ENCODE measurements at places on chromosomes 12 and 14.

- DNase-seq, result peak; percentile 57
These were observed 14.1 kb upstream of the NUMB start for GRCh38 chr14:73472185-73473114.

- no peak for DNase-seq
These were observed 1814.2 kb upstream of the SEL1L start for GRCh38 chr14:83347874-83348273.

DNA sequence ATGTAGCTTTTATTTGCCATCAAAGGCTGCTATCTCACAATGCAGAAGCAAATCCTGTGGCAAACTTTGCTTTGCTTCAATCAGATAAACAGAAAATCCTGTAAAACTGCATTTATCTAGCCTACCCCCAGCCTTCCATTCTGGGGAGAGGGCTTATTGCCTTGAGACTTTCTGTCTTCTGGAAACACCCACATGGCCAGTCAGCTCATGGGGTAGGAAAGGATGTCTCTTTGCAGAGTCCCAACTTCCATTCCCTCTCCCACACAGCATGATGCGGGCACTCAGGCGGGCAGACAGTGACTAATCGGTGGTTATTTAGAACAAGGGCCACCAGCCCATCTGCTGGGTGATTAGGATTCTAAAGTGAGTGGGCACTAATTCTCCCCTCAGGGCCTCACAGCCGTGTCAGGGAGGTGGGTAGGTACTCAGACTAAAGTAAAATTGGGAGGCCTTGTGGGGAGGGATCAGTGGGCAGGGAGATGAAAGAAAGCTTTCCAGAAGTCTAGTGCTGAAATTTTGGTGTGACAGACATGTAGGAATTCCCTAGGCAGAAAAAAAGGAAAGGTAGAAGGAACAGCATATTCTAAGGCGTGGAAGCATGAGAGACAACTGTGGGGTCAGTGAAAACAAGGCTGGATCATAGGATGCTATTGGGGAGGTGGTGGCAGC is 720.5 kb downstream of the VRK1 start:
- DNase-seq, result no peak

GRCh38 chr12:112375105-112375504 is 7.1 kb downstream of the HECTD4 start:
- DNase-seq, result no peak

- DNase-seq, result no peak
These were observed 55.6 kb upstream of the DYNC1H1 start for GRCh38 chr14:101908795-101909194.

DNA sequence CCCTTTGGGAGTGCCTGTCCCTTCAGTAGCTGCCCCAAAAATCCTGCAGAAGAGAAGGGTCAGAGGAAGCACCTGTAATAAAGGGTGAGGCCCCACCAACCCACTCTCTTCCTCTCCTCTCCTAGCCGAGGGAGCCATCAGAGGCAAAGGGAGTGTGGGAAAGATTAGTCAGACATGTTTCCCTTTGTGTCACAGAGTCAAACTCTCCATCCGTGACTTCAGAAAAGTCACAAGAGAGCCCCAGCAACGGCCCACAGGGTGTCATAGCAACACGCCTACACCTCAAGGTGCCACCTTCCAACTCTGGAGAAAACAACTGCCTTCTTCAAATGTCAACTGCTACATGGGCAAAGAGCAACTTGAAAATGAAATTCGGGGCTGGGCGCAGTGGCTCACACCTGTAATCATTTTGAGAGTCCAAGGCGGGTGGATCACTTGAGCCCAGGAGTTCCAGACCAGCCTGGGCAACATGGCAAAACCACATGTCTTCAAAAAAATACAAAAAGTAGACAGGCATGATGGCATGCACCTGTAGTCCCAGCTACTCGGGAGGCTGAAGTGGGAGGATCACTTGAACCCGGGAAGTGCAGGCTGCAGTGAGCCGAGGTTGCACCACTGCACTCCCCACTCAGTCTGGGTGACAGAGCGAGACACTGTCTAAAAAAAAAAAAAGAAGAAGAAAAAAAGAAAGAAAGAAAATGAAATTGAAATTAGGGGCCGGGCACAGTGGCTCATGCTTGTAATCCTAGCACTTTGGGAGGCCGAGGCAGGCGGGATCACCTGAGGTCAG is 17.7 kb upstream of the CD27 start:
- DNase-seq, result peak; percentile 97

GRCh38 chr12:29702972-29703371 is 80.8 kb downstream of the TMTC1 start:
- no peak for DNase-seq

GRCh38 chr12:48858043-48858442 is 6.1 kb upstream of the DDX23 start:
- DNase-seq, result no peak

Data from GM12878 (cell line).